ENCODE measurements at places on chromosomes 7 and 10.

GRCh38 chr7:137994216-137994615 is 7.7 kb downstream of the CREB3L2 start:
- DNase-seq = no peak

DNA sequence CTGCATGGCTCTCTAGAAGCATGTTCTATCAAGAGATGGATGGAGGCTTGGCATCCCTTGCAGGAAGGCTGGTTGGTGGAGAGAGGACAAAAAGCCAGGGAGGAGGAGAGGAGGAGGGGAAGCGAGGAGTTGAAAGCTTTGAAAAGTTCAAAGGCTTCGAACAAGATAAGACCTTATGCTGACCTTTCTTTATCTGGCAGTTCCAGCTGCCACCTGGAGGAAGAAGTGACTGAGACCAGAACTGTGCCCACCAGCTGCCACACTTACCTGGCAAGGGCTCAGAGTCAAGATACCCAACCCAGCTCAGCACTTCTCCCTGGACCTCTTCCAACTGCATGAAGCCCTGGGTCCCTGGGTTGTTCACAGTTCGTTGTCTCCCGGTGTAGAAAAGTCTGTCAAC is 14.8 kb downstream of the CCL24 start:
- DNase-seq = no peak

GRCh38 chr7:67866054-67866453 is 869.4 kb downstream of the TYW1 start:
- no peak for DNase-seq

DNA sequence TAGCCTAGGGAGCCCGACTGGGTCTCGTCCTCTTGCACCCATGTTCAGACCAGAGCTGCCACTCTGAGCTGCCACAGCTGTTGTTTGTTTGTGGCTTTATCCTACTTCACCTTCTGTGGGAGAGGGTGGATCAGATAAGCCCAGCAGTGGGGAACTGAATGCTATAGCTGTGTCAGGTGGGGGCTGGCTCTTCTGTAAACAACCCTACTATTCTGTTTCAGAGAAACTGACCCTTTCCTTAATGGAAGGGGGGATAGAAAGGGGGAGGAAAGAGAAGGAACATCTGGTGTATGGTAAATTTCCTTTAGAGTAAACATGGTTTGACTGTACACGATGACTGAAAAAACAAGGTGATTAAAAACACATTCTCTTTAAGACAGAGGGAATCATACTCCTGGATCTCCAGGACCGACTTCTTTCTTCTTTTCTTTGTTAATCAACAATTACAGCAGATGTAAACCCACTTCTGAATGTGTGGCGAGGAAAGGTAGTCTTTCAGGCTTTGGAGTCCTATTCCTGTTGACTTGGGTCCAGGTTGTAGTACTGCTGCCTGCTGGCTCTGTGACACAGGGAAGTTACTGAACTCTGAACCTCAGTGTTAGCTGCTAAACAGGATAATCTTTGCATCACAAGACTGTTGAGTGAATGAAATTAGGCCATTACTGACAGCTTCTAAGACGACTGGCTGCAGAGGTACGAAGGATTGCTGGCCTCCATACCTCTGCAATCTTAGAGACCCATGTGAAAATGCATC is 6.0 kb downstream of the PRXL2A start:
- no peak for DNase-seq

GRCh38 chr10:49568235-49568634 is 29.3 kb upstream of the ERCC6 start:
- DNase-seq = no peak

DNA sequence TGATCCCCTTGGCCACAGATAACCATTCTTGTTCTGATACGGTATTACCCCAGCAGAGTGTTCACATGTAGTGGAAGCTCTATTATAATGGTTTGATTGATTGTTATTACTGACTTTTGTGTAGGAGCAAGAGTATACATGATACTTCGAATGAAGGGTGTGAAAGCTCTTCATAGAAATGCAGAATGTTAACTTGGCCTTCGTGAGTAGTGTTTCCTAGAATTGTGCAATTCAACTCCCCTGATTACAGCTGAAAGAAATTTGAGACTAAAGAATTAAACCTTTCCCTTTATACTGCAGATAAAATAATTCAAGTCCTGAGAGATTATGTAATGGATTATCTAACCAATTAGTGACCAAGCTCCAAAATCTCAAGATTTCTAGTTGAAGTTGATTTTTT is 38.2 kb downstream of the MKLN1 start:
- DNase-seq = no peak

GRCh38 chr7:65444899-65445823 is 71.5 kb downstream of the ZNF92 start:
- no peak for DNase-seq

GRCh38 chr7:88226886-88227516 is 7.2 kb upstream of the SRI start:
- DNase-seq = peak; percentile 86

DNA sequence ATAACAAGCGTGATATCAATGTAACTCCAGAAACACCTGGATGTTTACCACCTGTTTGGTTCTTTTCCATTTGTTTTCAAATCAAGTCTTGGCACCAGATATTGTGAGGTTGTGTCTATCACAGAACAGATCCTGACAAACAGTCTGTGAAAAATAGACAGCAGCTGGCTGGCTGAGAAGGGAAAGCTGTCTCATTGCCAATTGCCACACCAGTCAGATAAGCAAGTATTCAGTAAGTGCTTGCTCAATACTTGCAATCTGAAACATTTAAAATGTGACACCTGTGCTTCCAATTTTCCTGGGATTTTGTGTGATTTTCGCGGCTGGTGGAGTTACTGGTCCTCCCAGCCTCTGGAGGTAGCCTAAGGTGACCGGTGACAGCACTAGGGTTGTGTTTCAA is 147.9 kb upstream of the MYO3A start:
- no peak for DNase-seq

DNA sequence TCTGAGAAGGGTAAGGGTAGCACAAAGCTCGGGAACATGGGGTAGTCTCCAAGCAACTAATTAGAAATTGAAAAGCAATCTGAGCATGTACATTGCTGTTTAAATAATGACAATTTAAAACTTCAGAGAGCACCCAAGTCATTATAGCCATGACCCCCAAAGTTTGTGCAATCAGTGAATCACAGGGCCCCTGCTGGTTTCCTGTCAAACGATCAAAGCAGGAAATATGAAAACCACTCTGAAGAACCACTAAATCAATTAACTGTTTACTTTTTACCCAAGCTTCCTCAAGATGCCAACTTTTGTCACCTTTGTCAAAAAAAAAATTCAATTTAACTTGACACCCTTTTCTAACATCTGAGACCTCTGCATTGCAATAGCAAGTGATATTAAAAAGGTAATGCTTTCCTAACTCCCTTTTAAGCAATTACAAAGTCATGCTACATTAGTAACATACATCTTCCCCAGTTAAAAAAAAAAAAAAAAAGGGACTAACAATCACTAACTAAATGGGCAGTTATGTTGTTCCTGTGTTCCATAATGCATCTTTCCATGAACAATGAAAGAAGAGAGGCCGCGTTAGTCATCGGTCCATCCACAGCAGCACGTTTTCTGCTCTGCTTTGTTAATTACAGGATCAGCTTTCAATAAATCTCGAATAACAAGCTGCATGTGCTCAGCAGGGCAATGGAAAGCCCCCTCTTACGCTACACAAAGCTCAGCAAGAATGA is 80.6 kb downstream of the ETV1 start:
- DNase-seq = no peak

DNA sequence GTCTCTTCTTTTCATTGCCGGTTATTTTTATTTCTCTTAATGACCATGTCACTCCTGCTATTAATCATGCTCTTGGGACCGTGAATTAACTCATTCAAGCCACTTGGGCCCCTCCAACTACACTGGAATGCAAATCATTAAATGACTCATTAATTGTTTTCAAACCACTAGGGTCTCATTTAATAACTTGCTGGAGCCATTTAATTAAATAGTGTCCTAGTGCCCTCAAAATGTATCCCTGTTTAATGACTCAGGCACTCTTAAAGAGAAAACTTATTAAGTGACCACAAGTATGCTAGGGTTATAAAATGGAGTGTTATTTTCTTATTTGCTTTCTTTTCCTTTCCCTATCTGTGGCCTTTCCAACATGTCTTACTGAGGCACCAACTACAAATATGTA is 73.0 kb downstream of the PLXDC2 start:
- DNase-seq = no peak

- no peak for DNase-seq
These were observed 2.1 kb upstream of the PBLD start for GRCh38 chr10:68334672-68335467.

- no peak for DNase-seq
These were observed 91.3 kb upstream of the TMEM106B start for GRCh38 chr7:12119620-12120303.

DNA sequence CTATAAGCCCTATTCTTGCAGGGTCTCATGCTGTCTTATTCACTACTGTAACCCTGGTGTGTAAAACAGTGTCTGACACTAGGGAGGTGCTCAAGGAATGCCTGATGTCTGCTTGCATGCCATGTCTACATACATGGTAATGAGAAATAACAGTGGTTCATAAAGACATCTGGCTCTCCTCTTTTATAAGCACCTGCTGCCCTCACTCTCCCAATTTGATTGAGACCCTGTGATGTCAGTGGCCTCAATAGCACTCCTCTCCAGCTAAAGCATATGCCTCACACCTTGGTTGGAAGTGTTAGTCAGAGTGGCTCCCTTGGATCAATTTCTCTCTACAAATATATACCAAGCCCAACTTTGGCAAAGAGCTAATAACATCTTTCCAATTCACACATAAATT is 30.6 kb downstream of the ANK3 start:
- no peak for DNase-seq

DNA sequence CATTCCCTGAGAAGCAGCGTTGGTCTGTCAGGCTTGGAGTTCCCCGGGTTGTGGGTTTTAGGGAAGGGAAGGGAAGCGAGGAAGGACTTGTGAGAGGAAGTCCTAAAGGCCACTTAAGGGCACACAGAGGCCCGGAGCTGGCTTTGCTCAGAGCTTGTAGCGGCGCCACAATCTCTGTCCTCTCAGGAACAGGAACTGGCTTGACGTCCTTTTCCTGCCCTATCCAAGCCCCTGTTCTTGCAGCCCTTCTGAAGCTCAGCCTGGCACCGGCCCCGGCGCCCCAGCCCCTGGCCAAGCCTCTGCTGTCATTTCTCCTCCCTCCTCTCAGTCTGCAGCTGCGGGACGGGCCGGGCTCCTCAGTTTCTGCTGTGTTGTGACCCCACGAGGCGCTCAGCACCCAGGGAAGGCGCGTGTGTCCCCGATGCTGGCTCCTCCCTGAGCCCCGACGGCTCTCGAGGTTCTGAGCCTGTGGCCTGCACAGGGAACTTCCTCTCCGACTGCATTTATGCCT is at the start of gene GIMAP8:
Gene GIMAP8 (plus strand): TSS at position 140 of the 511 bp plus-strand sequence. CDS start 16,069 bp downstream, outside the sequence.
- DNase-seq = no peak

- no peak for DNase-seq
These were observed 40.8 kb downstream of the RBM33 start for GRCh38 chr7:155685070-155685790.

- no peak for DNase-seq
These were observed 442.6 kb upstream of the IGFBP3 start for GRCh38 chr7:46363688-46364087.

GRCh38 chr7:126657599-126658358 is 595.0 kb downstream of the GRM8 start:
- DNase-seq = no peak

DNA sequence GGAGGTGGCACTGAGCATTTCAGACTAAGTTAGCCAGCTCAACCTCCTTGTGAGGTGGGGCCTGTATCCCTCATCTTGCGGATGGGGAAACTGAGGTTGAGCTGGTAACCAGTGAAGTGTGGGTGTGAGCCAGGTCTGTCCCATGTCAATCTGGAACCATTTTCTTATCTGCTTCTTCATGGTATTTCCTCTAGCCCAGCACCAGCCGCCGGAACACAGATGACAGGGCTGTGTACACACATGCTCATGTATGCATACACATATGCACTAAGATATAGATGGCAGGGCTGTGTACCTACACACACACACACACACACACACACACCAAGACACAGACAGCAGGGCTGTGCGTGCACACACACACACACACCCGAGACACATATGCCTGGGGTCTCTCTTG is 18.5 kb downstream of the RAMP3 start:
- DNase-seq = no peak

DNA sequence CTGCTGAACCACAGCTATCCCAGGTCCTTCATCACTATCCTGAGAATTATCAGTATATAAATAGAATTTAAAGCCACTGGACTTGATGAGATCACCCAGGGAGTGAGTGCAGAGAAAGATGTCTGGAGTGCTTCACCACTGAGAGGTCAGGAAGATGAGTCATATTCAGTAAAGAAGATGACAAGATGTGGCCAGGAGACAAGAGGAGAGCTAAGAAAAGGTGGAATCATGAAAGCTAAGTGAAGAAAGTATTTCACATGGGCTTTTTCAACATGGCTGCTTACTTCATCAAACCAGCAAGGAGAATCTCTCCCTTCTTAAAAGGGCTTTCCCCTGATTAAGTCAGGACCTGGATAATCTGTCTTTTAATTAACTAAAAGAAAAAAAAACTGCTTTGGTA is 9.1 kb upstream of the PRKAR2B start:
- peak; percentile 37 for DNase-seq

DNA sequence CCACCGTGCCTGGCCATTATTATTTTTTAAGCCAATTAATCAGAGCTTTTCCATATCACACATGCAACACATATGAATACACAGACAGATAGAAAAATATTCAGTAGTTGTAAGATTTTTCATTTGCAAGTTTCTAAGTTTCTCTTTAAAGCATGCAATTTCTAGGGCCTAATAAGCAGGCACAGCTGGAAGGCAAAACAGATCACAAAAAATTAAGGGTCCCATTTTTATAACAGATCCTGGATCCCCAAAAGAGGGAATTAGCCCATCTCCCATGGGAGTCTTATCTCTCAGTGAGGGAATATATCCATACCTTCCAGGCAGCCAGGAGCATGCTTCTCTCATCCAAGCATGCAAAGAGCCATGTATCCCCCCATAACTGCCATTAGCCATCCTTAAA is 31.2 kb upstream of the ZNF365 start:
- no peak for DNase-seq

- no peak for DNase-seq
These were observed 9.4 kb upstream of the ZDHHC4 start for GRCh38 chr7:6567886-6568285.

GRCh38 chr10:122468926-122469781 is 7.8 kb downstream of the HTRA1 start:
- DNase-seq = peak; percentile 98

DNA sequence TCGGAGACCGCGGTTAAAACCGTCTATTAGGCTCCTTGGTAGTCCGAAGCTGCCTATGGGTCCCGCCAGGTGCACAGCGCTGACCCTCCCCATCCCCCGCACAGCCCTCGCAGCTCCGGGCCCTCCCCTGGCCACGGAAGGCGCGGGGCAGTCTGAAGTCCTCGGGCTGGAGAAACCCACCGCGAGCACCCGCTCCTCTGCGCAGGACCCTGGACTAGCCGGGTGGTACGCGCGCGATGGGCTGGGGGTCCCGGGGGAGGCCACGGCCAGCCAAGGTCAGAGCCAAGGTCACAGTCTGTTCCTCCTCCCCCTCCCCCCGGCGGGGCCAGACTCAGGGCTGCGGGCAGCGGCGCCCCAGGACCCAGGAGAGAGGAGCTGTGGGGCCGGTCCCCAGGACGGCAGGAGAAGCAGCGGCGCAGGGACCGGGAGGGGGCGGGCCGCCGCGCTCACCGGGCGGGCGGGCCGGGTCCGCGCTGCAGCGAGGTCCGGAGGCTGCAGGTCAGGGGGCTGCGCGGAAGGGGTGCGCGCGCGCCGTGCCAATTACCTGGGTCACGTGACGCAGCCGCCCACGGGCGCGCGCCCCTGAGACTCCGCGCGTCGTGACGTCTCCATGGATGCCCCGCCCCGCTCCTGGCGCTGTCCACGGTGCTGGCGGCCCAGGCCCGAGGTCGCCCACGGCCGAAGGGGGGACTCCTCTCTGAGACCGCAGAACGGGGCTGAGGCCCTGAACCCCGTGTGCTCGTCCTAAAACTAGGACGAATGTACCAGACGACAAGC is at the start of gene OGDHL:
Gene OGDHL (minus strand): TSS at position 535 of the 777 bp plus-strand sequence. CDS start 3,731 bp downstream, outside the sequence.
- DNase-seq = peak; percentile 73

All from RWPE1 (cell line).